Spinal cord (tissue), 10 donors: ENCODE measurements at places on chromosomes 5 and 9. TPM values are rescaled to one million over a fixed set of nuclear protein-coding genes. Genes with fewer than 3 reads are reported as not detected.
A peak's percentile ranks its signal among the peaks of the same experiment; 100 is the strongest.

Gene CSF1R
- 16.8 TPM for total RNA-seq

Gene CEMIP2
- 64.9 TPM for total RNA-seq

Gene EIF4E1B
- total RNA-seq: 1.2 TPM

Gene CHSY3
- 11.9 TPM for total RNA-seq

Gene GARIN3
- not detected for total RNA-seq

DNA sequence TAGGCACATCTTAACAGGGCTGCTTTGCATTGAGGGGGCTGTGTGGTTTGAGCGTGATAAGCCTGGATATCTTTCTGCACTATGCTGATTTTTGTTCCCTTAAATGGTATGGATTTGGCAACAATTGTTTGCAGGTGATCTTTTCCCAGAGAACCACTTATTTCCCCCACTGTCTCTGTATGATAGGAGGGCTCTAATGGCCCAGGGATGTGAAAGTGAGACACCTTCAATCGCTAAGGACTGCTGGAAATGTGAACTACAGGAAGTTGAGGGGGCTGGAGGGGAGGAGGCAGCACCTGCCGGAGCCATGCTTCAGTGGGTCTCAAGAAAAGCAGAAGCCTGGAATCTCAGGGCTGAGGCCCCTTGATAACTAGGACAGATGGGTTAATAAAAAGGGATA lies 29.4 kb downstream of the SYK start:
- DNase-seq: no peak
- H3K4me1 ChIP-seq: no peaks in the 10 kb centered on the region
- no peaks in the 10 kb centered on the region for H3K27me3 ChIP-seq
- no peak overlapping the region for H3K4me3 ChIP-seq

GRCh38 chr5:56123531-56124243 lies 109.4 kb downstream of the ANKRD55 start:
- peaks cover 4% of the 10 kb centered on the region for H3K36me3 ChIP-seq
- H3K4me3 ChIP-seq: no peak overlapping the region
- no peaks in the 10 kb centered on the region for H3K27me3 ChIP-seq
- no peak overlapping the region for H3K27ac ChIP-seq
- DNase-seq: peak; percentile 40
- H3K4me1 ChIP-seq: no peaks in the 10 kb centered on the region

GRCh38 chr5:149775785-149776184 lies 45.7 kb downstream of the PPARGC1B start:
- H3K27ac ChIP-seq: no peak overlapping the region
- no peaks in the 10 kb centered on the region for H3K36me3 ChIP-seq
- no peak overlapping the region for H3K4me3 ChIP-seq
- H3K4me1 ChIP-seq: peaks cover 37% of the 10 kb centered on the region
- no peaks in the 10 kb centered on the region for H3K27me3 ChIP-seq
- no peak for DNase-seq

GRCh38 chr9:135588886-135589595 lies 27.5 kb downstream of the PAEP start:
- H3K27ac ChIP-seq: no peak overlapping the region
- H3K36me3 ChIP-seq: no peaks in the 10 kb centered on the region
- no peak overlapping the region for H3K4me3 ChIP-seq
- H3K27me3 ChIP-seq: no peaks in the 10 kb centered on the region
- no peak for DNase-seq

- H3K4me1 ChIP-seq: peaks cover 9% of the 10 kb centered on the region
- no peak overlapping the region for H3K4me3 ChIP-seq
- H3K27me3 ChIP-seq: no peaks in the 10 kb centered on the region
- no peaks in the 10 kb centered on the region for H3K36me3 ChIP-seq
- no peak for DNase-seq
Measured at GRCh38 chr5:132183723-132184122, 43.9 kb downstream of the P4HA2 start.

DNA sequence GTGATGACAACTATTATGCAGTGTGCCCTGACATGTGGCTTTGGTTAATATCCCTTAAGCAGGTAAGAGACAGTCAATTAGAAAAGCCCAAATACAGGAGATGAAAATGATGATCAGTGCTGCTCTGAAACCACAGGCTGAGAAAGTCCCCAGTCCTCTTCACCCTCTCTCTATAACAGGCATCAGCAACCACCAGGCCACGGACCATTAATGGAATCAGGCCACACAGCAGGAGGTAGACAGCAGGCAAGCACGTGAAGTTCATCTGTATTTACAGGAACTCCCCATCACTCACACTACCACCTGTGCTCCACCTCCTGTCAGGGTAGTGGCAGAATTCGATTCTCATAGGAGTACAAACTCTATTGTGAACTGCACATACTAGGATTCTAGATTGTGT lies 591.6 kb upstream of the CYLC2 start:
- DNase-seq: no peak
- no peaks in the 10 kb centered on the region for H3K27me3 ChIP-seq
- H3K4me1 ChIP-seq: no peaks in the 10 kb centered on the region
- no peak overlapping the region for H3K27ac ChIP-seq
- no peaks in the 10 kb centered on the region for H3K36me3 ChIP-seq
- no peak overlapping the region for H3K4me3 ChIP-seq

DNA sequence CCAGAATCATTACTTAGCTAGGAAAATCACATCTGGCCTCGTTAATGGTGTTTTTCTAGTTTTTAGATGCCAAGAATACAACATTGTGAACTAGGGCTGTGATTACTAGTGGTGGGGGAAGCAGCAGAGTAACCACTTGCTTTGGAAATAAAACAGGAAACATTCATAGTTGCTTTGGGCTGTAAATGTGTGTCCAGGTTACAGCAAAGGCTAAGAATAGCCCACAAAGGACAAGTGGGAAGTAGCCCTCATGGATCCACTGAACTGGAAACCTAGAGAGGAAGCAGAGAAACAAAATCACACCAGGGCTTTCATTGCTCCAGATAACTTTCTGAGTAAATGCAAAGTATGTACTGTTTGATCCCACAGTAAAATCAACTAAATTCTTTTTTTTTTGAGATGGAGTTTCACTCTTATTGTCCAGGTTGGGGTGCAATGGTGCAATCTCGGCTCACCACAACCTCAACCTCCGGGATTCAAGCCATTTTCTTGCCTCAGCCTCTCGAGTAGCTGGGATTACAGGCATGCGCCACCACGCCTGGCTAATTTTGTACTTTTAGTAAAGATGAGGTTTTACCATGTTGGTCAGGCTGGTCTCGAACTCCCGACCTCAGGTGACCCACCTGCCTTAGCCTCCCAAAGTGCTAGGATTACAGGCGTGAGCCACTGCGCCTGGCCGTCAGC lies 56.2 kb upstream of the TNFSF15 start:
- no peaks in the 10 kb centered on the region for H3K27me3 ChIP-seq
- peak; percentile 4 for DNase-seq
- H3K4me3 ChIP-seq: no peak overlapping the region
- H3K27ac ChIP-seq: no peak overlapping the region
- H3K36me3 ChIP-seq: no peaks in the 10 kb centered on the region
- H3K4me1 ChIP-seq: no peaks in the 10 kb centered on the region

DNA sequence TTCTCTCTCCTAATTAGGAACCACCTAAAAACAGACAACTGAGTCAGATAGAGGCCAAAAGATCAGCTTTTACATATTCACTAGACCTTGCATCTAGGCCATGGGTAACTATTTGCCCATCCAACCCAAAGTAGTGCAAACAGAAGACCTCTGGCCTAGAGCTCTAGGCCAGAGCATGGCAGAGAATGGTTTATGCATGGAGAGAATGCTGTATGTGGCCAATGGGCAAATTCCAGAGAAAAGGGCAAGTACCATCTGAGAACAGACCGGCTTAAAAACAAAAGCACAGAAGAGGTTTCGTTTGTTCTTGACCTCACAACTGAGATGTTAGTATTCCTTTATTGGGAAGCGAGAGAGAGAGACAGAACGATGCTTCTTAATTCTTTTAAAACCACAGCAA lies 151.7 kb upstream of the RFX3 start:
- H3K4me1 ChIP-seq: no peaks in the 10 kb centered on the region
- no peak overlapping the region for H3K27ac ChIP-seq
- no peak overlapping the region for H3K4me3 ChIP-seq
- no peaks in the 10 kb centered on the region for H3K27me3 ChIP-seq

- H3K4me3 ChIP-seq: no peak overlapping the region
- no peaks in the 10 kb centered on the region for H3K27me3 ChIP-seq
- H3K4me1 ChIP-seq: no peaks in the 10 kb centered on the region
- H3K36me3 ChIP-seq: no peaks in the 10 kb centered on the region
- H3K27ac ChIP-seq: no peak overlapping the region
Measured at GRCh38 chr9:25254051-25254450, 424.2 kb downstream of the TUSC1 start.

GRCh38 chr5:158499075-158499891 lies 600.4 kb downstream of the EBF1 start:
- H3K36me3 ChIP-seq: no peaks in the 10 kb centered on the region
- H3K27ac ChIP-seq: peak overlapping the region; percentile 44
- no peaks in the 10 kb centered on the region for H3K4me1 ChIP-seq
- H3K4me3 ChIP-seq: no peak overlapping the region
- DNase-seq: no peak

DNA sequence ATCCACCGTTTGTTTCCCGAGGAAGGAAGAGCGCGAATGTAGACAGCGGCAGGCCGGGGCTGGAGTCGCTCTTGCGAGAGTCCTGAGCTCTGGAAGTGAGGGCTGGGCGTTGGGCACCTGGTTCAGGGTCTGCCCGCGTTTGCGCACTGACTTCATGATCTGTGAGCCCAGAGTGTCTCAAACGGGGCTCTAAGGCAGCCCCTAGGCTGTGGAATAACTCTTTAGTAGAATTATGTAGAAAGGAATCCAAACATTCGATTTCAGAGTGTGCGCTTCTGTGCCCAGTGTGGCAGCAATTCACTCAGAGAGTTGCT lies 478 bp upstream of the GGTA1 start:
- DNase-seq: no peak
- H3K4me3 ChIP-seq: peak overlapping the region; percentile 43
- peaks cover 29% of the 10 kb centered on the region for H3K4me1 ChIP-seq
- no peak overlapping the region for H3K27ac ChIP-seq

- no peaks in the 10 kb centered on the region for H3K27me3 ChIP-seq
- peaks cover 9% of the 10 kb centered on the region for H3K4me1 ChIP-seq
- H3K4me3 ChIP-seq: no peak overlapping the region
- H3K27ac ChIP-seq: no peak overlapping the region
- DNase-seq: no peak
Measured at GRCh38 chr5:179065703-179066102, 5.5 kb downstream of the ZNF354C start.

DNA sequence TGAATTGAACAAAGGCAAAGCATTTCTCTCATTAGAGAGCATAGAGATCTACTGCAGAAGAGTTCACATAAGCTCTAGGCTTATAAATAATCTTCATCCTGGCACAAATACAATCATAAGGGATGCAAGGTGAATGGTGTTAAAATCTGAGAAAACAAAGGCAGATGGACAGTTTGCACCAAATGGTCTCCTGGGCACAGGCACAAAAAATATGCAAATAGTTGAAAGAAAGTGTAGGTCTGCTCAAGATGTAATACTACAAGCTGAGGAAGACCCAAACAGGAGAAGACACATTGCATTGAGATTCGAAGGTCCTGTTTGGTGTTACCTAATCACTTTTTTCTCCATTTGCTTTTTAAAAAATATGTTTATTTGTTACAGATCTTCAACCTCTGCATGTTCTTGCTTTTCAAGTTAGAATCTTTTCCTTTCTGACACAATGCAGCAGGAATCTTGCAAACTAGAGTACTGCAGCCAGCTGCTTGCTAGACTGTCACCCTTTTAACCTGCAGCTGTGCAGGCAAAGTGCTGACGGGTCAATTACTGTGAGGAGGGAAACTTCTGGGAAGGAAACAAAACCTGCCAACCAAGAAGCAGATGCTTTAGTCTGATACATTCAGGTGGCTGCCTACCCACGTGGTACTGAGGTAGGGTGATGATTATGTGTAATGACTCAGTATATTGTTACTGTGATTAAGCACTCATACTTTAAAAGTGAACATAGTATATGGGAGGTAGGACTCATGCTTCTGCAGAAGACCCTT lies 1048.6 kb upstream of the SEMA6A start:
- no peak overlapping the region for H3K4me3 ChIP-seq
- H3K27me3 ChIP-seq: no peaks in the 10 kb centered on the region
- H3K4me1 ChIP-seq: no peaks in the 10 kb centered on the region
- H3K36me3 ChIP-seq: no peaks in the 10 kb centered on the region

GRCh38 chr5:91311168-91311696 lies 71.9 kb downstream of the ARRDC3 start:
- peak overlapping the region; percentile 61 for H3K27ac ChIP-seq
- no peak overlapping the region for H3K4me3 ChIP-seq
- no peaks in the 10 kb centered on the region for H3K36me3 ChIP-seq
- peaks cover 3% of the 10 kb centered on the region for H3K4me1 ChIP-seq

GRCh38 chr9:98135938-98136337 lies 16.9 kb upstream of the TRIM14 start:
- H3K27me3 ChIP-seq: no peaks in the 10 kb centered on the region
- H3K4me3 ChIP-seq: no peak overlapping the region
- no peak for DNase-seq
- no peak overlapping the region for H3K27ac ChIP-seq
- H3K4me1 ChIP-seq: peaks cover 8% of the 10 kb centered on the region

DNA sequence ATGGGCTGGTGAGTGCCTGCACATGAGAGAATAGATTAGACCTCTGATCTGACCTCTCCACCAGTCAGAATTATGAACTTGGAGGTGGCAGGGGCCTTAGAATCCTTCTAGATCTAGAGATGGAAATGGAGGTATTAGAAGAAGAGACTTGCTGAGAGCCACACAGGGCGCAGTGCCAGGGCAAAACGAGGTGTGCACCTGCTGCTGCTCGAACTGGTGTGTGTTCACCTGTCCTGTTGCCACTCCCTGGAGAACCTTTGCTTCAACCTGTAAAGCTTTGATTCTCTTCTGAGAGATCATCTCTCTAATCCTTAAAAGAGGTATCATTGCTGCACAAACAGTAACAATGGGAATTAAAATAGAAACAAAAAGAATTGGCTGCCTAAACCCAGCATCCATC lies 24.9 kb downstream of the FRMPD1 start:
- peaks cover 18% of the 10 kb centered on the region for H3K4me1 ChIP-seq
- peak overlapping the region; percentile 33 for H3K27ac ChIP-seq
- H3K4me3 ChIP-seq: no peak overlapping the region
- DNase-seq: no peak

- no peaks in the 10 kb centered on the region for H3K36me3 ChIP-seq
- no peak overlapping the region for H3K4me3 ChIP-seq
- no peak overlapping the region for H3K27ac ChIP-seq
- DNase-seq: no peak
- no peaks in the 10 kb centered on the region for H3K27me3 ChIP-seq
Measured at GRCh38 chr5:113114559-113114958, 138.0 kb downstream of the DCP2 start.

DNA sequence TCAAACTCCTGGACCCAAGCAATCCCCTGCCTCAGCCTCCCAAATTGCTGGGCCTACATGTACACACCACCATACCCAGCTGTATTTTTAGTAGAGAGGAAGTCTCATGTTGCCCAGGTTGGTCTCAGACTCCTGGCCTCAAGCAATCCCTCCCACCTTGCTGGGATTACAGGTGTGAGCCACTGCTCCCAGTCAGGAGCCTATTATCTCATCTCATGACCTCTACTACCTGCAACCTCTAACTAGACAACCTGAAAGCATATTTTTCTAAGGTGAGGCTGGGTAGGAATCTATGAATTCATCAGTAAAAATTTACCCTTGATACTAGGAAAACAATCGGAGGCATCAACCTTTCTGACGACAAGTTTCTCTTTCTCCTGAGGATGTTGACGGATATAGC lies 10.0 kb downstream of the FAM13B start:
- H3K4me3 ChIP-seq: no peak overlapping the region
- H3K36me3 ChIP-seq: peaks cover 6% of the 10 kb centered on the region
- no peak for DNase-seq
- no peaks in the 10 kb centered on the region for H3K27me3 ChIP-seq
- no peak overlapping the region for H3K27ac ChIP-seq

GRCh38 chr5:56190497-56190896 lies 42.6 kb downstream of the ANKRD55 start:
- H3K27me3 ChIP-seq: no peaks in the 10 kb centered on the region
- H3K36me3 ChIP-seq: no peaks in the 10 kb centered on the region
- no peak overlapping the region for H3K4me3 ChIP-seq
- H3K27ac ChIP-seq: no peak overlapping the region
- H3K4me1 ChIP-seq: no peaks in the 10 kb centered on the region
